ENCODE measurements at places on chromosomes 6 and 20.

DNA sequence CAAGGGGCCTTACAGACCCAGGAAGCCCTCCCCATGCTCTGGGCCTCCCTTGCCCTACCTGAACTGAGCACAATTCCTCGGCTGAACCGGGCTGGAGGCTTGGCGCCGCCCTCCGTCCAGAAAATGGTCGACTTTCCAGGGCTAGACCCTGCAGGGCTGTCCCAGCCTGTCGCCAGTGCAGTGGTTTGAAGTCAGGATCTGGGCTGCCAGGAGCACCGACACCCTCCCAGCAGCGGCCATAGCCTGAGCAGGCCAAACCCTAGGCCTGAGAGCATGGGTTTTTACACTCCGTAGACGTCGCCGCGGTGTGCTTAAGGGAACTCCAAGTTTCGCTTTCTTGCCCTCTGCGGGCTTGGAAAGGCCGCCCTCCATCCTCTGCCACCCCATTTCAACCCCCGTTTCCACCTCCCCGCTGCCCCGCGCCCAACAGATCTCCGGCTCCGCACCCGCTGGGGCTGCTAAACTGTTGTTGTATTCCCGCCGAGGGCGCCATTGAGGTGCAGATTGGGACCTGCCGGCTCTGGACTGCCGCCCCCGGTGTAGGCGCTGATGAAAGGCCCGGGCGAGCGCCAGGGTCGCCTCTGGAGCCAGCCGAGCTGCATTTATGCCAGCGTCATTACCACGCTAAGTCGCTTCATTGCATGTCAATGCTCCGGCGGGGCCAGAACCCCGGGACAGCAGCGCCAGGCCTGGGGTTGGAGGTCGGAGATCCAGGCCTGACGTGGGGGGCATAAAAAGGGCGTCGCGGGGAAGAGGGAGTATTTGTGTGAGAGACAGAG, 2.2 kb upstream of the TFAP2A start:
- no peak for DNase-seq

DNA sequence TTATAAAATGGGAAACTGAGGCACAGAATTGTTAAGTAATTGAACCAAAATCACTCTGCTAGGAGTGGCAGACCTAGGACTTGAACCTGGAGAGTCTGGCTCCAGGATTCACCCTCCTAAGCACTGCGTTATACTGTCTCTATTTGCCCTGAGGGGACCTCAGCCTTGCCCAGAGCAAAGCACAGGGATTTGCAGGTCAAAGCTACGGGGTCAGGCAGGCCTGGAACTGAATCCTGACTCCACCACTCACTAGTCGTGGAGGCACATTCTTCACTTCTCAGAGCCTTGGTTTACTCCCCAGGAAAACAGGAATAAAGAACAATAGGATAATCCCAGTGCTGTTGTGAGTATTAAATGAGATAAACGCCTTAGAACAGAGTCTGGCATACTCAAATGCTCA, 19.4 kb downstream of the KCNK15 start:
- no peak for DNase-seq

DNA sequence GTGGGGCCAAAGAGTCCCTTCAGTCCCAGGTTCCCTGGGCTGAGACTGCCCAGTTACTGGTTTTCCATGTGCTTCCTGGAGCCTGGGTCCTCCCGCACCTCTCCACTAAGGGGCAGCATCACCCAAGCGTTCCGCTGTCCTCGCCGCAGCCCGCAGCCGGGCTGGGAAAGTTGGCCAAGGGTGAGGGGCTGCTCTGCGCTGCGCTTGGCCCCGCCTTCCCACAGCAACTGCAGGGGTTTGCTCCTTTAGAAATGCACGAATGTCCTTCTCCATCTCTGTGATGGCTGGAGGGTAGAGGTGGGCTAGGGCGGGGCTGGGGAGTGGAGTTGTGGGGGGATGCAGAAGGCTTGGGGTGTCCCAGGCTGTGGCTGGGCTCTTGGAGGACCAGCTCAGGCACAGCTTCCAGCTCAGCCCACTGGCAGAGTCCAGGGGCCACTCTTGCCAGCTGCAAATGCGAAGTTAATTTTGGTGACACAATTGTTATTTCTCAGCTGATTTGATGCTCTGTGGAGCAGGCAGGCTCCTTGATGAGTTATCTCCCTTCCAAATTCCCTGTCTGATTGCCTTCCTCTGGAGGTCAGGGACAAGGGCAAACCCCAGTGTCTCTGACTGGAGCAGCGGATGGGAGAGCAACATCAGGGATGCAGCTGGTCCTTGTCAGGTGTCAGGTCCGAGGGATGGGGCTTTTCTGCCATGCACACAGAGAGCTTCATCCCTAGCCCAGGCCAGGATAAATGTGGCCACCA, 63.2 kb downstream of the NOL4L start:
- no peak for DNase-seq

GRCh38 chr6:74997646-74998045, 208.2 kb downstream of the COL12A1 start:
- DNase-seq, result no peak

GRCh38 chr6:3794092-3794491, 42.6 kb upstream of the PXDC1 start:
- DNase-seq, result no peak

DNA sequence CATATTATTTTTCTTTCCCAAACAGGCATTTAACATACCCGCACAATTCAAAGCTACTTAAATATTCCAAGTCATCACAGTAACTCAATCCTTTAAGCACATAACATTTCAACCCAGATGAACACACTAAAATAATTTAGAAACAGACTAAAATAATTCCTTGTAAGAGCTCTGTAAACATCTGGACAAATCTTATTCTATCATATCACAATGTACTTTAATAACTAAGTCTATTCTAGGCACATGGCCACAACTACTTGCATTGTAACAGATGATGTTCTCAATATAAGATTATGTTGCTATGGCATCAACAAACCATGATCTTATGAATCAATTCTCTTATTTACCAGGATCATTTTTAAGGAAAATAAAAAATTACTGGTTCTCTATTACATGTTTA, 123.2 kb upstream of the THEMIS start:
- no peak for DNase-seq
